ENCODE measurements at places on chromosomes 3 and 15. TPM values are rescaled to one million over a fixed set of nuclear protein-coding genes. Genes with fewer than 3 reads are reported as not detected.

- H3K4me1 ChIP-seq: peaks cover 33% of the 10 kb centered on the region
- H3K4me3 ChIP-seq: no peak overlapping the region
- no peak for DNase-seq
- no peak overlapping the region for H3K27ac ChIP-seq
These were observed 182.4 kb downstream of the ANXA2 start for GRCh38 chr15:60215225-60215963.

ZNF501 gene
- 9.9 TPM for total RNA-seq

DNA sequence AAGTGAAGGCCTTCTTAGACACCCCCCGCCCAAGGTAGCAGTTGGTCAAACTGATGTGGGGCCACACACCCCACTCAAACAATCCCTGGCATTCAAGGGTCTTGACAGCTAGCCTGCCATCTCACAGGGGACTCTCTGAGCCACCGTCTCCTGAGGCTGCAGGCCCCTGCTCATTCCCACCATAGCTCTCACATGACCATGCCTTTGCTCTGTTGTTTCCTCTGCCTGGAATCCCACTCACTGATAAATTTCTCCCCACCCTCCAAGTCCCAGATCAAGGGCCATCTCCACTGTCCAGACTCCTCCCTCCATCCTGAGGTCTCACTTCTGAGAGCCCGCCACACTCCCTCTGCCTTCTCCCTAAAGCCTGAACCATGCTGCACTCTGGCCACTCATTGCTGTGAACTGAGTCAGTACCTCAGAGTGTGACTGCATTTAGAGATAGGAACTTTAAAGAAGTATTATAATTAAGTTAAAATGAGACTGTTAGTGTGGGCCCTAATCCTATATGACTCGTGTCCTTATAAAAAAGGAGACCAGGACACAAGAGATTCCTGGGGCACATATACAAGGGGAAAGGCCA, 10.0 kb downstream of the WNT7A start:
- H3K4me1 ChIP-seq: peaks cover 5% of the 10 kb centered on the region
- H3K4me3 ChIP-seq: no peak overlapping the region
- no peaks in the 10 kb centered on the region for H3K36me3 ChIP-seq
- no peak overlapping the region for H3K27ac ChIP-seq
- peaks cover 80% of the 10 kb centered on the region for H3K27me3 ChIP-seq

FAM81A gene
- total RNA-seq: 0.41 TPM

ITIH1 gene
- total RNA-seq: not detected

- no peaks in the 10 kb centered on the region for H3K27me3 ChIP-seq
- H3K36me3 ChIP-seq: no peaks in the 10 kb centered on the region
- no peaks in the 10 kb centered on the region for H3K4me1 ChIP-seq
- DNase-seq: no peak
These were observed 143.9 kb downstream of the OR4M2 start for GRCh38 chr15:22224241-22224671.

C3orf85 gene
- not detected for total RNA-seq

DNA sequence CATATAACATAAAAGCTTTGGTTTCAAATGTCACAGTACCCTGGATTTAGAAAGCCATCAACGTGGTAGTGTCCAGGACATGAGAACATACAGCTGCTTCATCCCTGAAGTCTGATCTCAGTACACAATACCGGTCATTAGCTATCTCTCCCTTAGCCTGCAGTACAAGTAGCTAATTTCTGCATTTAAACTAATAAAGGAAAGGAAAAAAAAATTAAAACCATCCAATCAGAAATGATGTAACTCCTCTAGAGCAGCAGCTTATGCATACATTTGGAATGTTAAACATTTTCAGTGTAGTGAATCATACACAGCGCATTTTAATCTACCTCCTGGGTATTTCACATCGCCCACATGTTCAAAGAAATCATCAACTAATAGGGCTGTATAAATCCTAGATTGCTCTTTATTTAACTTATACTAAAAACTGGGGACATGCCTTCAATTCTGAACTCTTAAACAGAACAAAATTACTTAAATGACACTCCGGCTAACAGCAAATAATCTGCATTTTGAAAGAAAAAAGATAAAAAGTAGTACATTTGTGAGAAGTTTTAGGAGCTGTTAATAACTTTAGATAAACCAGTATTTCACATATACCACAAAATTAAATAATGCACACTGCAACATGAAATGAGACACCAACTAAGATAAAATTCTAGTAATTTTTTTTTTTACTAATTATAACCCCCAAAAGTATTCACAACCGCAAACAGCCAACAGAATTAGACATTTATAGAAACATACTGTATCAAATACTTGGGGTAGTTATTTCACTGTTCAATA, 3.7 kb downstream of the IGF2BP2 start:
- H3K36me3 ChIP-seq: no peaks in the 10 kb centered on the region
- peaks cover 58% of the 10 kb centered on the region for H3K4me1 ChIP-seq
- peak; percentile 34 for DNase-seq
- H3K4me3 ChIP-seq: peak overlapping the region; percentile 94
- H3K27me3 ChIP-seq: no peaks in the 10 kb centered on the region

DNA sequence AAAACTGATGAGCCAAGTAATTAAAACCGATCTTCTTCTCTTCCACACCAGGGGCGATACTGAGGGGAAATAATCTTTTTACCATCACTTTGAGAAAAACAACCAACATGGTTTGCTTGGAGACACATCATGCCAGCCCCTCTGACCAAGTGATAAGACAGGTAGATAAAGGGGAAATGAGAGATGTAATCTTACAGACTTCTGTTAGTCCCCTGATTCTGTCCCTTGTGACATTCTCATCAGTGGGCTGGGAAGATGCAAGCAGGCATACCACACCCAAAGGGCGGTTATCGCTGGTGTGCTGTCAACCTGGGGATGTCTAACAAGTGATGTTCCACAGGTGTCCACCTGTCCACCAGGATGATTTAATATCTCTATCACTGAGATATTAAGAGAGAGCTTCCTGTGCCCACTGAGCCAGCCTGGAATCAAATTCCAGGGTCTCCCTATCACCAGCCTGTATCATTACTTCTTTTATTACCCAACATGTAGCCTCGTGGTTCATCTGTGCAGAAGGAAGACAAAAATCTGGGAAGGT, 315.0 kb downstream of the FOXP1 start:
- H3K27ac ChIP-seq: no peak overlapping the region
- DNase-seq: no peak

- peaks cover 7% of the 10 kb centered on the region for H3K4me1 ChIP-seq
- no peak for DNase-seq
- H3K27me3 ChIP-seq: no peaks in the 10 kb centered on the region
- no peak overlapping the region for H3K27ac ChIP-seq
These were observed 222.7 kb downstream of the GAP43 start for GRCh38 chr3:115845986-115846385.

DNA sequence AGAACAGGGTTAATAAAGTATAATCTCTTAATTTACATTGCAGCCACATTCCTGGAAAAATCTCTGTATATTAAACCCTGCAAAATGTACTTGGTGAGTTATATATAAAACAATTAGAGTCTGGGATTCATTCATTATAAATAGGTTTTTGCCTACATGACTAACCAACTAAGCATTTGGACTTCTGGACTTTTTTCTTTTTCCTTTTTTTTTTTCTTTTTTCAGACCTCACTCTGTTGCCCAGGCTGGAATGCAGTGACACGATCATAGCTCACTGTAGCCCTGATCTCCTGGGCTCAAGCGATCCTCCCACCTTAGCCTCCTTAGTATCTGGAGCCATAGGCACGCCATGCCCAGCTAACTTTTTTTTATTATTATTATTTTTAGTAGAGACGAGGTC, 4.5 kb downstream of the DNAJC13 start:
- no peak overlapping the region for H3K27ac ChIP-seq
- H3K4me3 ChIP-seq: no peak overlapping the region
- H3K4me1 ChIP-seq: peaks cover 16% of the 10 kb centered on the region
- H3K36me3 ChIP-seq: no peaks in the 10 kb centered on the region
